ENCODE measurements at places on chromosomes 11 and 22.
A peak's percentile ranks its signal among the peaks of the same experiment; 100 is the strongest.

GRCh38 chr11:33959855-33960400 is 68.1 kb upstream of the LMO2 start:
- DNase-seq, result no peak

DNA sequence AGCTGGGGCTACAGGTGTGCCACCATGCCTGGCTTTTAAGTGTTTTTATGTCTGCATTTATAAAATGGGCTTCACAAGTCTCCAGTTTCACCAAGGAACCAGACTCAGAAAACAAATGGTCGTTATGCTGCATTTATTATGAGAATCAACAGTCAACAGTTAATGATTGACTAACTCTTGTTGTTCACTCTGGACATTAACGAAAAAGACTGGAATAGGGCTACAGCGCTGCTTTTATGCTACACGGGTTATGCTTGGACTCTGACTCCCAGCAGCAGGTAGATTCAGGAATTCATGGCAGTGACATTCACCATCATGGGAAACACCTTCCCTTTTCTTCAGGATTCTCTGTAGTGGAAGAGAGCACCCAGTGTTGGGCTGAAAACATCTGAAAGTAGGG is 44.4 kb upstream of the CHKA start:
- no peak for DNase-seq

DNA sequence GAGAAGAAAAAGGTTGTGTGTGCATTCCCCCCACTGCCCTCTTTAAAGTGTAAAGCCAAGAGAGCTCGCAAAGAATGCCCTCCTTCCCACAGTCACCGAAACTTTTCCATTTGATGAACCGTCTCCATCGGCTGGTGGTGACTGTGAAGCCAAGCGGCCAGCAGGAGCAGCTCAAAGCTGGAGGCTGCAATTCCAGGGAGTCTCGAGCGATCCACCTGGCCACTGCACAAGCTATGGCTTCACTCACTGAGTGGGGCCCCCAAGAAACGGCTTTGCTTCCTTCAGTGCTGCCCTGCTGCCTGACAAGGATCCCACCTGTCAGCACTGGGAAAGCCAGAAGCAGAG is 117.7 kb downstream of the ABTB2 start:
- DNase-seq, result peak; percentile 45

- no peak for DNase-seq
These were observed 43.3 kb downstream of the PDGFD start for GRCh38 chr11:104120493-104121137.

DNA sequence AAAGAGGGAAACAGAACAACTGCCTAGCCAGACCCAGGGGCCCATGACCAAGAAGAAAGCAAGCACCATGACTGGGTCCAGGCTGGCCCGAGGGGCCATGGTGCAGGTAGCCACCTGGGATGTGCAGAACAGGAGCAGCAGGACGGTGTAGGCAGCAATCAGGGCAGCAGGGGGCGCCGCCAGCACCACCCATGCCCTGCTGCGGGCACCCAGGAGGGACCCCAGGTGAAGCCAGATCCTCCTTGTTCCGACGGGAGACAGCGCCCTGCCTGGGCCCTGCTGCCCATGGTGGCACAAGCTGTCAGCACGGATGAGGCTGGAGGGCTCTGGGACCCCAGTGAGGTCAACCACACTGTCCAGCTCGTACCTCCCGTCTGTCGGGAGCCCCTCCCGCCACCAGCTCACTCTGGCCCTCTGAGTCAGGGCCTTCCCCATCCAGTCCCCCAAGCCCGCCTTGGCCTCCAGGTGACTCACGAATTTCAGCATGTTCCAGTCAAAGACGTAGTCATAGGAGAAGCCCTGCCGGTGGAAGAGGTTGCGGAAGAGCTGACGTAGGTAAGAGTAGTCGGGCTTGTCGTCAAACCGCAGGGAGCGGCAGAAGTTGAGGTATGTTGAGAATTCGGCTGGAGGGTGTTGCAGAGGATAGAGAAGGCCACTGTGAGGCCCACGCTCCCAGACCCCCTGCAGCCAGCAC is 18.8 kb downstream of the CSNK1E start:
- peak; percentile 84 for DNase-seq

DNA sequence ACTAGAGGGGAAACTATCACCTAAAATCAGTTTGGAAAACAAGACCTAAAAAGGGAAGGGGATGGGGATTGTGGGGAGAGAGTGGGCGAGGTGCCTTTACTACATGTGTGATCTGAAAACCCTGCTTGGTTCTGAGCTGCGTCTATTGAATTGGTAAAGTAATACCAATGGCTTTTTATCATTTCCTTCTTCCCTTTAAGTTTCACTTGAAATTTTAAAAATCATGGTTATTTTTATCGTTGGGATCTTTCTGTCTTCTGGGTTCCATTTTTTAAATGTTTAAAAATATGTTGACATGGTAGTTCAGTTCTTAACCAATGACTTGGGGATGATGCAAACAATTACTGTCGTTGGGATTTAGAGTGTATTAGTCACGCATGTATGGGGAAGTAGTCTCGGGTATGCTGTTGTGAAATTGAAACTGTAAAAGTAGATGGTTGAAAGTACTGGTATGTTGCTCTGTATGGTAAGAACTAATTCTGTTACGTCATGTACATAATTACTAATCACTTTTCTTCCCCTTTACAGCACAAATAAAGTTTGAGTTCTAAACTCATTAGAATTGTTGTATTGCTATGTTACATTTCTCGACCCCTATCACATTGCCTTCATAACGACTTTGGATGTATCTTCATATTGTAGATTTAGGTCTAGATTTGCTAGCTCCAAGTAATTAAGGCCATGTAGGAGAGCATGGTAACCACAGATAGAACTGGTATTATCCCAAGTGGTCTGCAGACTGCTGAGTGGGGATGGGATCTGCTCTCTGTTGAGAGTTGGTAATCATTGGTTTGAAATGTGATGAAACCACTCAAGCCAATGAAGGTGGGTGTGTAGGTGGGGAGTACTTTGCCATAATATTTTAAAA is 3.6 kb downstream of the NEAT1 start:
- DNase-seq, result peak; percentile 89

DNA sequence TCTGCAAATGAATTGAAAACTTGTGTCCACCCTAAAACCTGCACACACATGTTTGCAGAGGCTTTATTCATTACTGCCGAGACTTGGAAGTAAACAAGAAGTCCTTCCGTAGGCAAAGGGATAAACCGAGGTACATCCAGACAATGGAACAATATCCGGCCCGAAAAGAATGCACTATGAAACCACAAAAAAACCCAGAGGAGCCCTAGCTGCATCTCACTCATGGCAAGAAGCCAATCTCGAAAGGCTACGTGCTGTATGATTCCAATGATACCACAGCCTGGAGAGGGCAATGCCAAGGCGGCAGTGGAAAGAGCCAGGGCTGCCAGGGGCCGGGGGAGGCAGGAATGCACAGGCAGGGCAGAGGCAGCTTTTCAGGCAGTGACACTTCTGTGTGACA is 3.2 kb upstream of the MRPL23 start:
- DNase-seq, result peak; percentile 70

GRCh38 chr11:87463486-87464102 is 425.9 kb downstream of the TMEM135 start:
- peak; percentile 27 for DNase-seq

GRCh38 chr11:119422809-119423508 is at the start of gene THY1:
Gene THY1, minus strand, starts transcription at chr11:119423172. Its CDS starts 2,267 bp downstream, at chr11:119420905.
- DNase-seq, result peak; percentile 66

DNA sequence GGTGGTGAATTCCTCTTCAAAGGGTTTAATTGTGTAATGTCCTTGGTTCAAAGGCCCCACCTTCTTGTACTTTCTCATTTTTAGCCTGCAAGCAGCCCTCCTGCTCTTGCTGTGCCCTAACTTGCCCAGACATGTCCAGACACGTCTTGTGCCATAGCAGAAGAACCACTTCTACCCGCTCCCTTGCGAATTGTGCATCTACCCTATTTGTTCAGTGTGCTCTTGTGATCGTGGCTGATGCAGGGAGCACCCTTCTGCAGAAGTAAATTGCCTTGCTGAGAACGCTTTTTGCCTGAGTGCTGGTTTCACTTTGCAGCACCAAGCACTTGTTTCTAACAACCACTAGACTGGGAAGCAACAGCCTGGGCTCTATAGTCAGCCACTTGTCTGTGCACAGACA is 249.4 kb downstream of the SBF2 start:
- DNase-seq, result no peak

GRCh38 chr22:48485149-48486133 is 1342.2 kb downstream of the BRD1 start:
- no peak for DNase-seq

GRCh38 chr11:129242855-129243254 is 50.7 kb upstream of the ARHGAP32 start:
- DNase-seq, result no peak

DNA sequence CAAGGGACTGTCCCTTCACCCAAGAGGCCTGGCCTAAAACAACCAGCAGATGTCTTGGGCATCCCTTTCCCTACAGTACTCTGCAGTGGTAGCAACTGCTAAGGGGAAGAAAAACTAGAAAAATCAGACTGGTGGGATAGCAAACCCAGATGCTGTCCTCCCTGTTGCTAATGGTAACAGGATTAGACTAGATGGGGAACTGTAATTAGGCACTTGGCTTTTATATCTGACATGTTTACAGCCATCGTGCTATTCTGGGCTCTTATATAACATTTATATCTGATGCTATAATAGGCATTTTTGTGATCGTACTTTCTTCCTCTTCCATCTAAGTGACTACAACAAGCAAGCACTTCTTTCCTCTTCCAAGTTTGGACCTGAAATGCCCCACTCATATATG is 316.7 kb downstream of the DLG2 start:
- DNase-seq, result no peak

- DNase-seq, result no peak
These were observed 156.4 kb upstream of the NARS2 start for GRCh38 chr11:78731027-78731426.

All from fibroblast of upper back skin (primary cell).